ENCODE measurements at places on chromosomes 13 and 19.

DNA sequence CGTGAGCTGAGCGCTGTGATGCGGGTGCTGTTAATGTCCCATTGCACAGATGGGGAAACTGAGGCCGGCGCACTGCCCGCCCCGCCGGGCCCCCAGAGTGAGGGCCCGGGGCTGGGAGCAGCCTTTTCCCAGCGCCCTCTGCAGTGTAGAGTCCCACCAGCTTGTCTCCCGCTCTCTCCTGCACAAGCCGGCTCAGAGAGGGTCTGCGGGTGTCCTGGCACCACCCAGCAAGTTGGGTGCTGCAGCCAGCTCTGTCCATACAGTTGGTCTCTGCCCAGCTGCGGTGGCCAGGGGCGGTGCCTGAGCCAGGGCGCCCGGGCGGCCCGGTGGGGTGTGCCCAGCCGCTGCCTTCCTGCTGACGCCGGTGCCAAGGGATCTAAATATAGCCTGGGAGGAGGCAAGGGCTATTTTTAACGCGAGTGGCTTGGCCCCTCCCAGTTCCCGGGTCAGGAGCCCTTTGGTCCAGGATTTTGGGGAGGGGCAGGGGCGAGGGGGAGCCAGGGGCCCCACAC is 19.3 kb downstream of the GADD45B start:
- DNase-seq, result peak; percentile 55

- DNase-seq, result no peak
Observed at GRCh38 chr13:39770221-39771090, 115.0 kb downstream of the COG6 start.

- no peak for DNase-seq
Observed at GRCh38 chr13:27660511-27660910, 38.8 kb downstream of the POLR1D start.

- peak; percentile 96 for DNase-seq
Observed at GRCh38 chr19:3175781-3176714, 2.5 kb upstream of the S1PR4 start.

GRCh38 chr13:20994441-20994821 is 67.0 kb downstream of the LATS2 start:
- no peak for DNase-seq

DNA sequence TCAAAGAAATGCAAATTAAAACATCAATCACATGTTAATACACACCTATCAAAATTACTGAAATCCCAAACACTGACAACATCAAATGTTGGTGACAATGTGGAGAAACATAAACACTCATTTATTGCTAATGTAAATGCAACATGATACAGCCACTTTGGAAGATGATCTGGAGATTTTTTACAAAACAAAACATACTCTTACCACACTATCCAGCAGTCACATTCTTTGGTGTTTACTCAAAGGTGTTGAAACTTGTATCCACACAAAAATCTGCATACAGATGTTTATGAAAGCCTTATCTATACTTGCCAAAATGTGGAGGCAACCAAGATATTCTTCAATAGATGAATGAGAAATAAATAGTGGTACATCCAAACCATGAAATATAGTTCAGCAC is 1219.5 kb upstream of the PCDH20 start:
- DNase-seq, result no peak

All from mammary epithelial cell (primary cell).